Right cardiac atrium (tissue), 5 donors: ENCODE measurements at places on chromosomes 7 and 10. TPM values are rescaled to one million over a fixed set of nuclear protein-coding genes. Genes with fewer than 3 reads are reported as not detected.

DNA sequence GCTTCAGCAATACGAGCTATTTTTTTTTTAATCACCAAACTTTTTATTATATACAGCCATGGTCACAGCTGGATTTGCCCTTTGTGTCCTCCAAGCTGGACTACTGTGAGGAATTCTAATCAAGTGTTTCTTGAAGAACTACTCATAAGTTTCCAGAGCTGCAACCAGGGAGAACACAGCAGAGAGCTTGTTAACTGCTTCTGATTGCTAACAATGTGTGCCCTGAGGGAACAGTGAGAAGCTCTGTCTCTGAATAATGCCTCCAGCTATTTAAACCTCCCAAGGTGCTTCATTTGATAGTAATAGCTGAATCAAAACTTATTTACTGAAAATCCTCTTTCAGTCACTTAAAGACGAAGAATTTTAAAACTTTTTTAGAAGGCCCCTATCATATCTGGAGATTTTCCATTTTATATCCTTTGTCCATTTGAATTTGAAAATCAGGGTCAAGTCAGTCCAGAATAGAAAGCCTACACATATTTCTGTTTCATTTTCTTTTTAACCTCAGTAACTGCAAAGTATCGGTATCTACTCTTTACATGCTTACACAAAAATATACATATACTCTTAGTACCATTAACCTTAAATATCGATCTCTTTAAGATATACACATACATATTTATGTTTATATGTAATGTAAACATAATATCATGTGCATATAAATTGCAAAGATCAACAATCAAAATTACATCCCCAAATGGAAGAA, 1024.2 kb downstream of the GRM8 start:
- no peak for DNase-seq

Gene ST8SIA6
- polyA plus RNA-seq: 1.7 TPM

Gene ITIH5
- 2.5 TPM for polyA plus RNA-seq

GRCh38 chr7:11120068-11120664, 146.5 kb downstream of the PHF14 start:
- no peak for DNase-seq

GRCh38 chr7:66952343-66953043, 31.5 kb downstream of the TMEM248 start:
- DNase-seq: no peak

DNA sequence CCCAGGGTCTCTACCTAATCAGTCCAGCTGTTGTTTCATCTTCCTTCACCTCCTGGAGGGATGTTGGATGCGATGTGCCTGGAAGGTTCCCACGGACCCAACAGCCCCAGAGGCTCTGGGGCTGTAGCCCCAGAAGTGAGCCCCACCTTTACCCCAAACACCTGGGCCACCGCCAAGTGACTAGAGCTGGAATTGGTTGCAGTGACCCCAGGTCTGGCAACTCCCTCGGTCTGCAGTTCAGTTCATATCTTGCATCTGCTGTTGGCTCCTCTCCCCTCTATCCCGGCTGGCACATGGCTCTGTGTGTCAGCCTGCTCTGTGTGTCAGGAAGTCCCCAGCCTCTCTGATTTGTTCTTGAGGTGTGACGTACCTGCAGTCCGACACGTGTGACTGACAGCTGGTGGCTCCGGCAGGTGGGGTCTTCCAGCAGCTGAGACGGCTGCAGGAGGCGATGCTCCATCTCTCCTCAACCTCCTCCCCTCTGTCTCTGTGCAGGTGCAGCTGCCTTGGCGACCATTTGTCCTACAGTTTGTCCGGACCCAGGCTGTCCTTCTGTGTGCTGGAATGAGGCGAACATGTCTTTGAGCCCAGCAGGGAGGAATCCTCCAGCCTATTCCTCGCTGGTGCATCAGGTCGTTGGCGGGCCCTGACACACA, 38.6 kb downstream of the ELFN1 start:
- no peak for DNase-seq

- no peak for DNase-seq
Observed at GRCh38 chr7:120898715-120899499, 41.0 kb upstream of the TSPAN12 start.

GRCh38 chr10:87860156-87860795, 3.1 kb downstream of the KLLN start:
- DNase-seq: no peak

Gene LAMB1
- 59.9 TPM for polyA plus RNA-seq

DNA sequence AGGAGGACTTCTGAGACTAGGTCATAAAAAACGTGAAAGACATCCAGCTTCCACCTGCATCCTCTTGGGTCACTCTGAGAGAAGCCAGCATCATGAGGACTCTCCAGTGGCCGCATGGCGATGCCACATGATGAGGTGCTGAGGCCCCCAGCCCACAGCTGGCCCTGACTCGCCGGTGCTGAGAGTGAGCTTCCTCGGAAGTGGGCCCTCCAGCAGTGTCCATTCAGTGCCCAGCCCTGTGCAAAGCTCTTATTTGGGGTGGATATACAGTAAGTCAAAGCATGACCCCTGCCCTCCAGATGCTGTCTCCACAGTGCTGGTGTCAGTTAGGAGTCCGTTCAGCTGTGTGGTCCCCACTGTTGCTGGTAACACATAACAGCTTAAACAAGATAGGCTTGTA, 93.6 kb upstream of the CHST15 start:
- no peak for DNase-seq

Gene PNLIPRP2
- polyA plus RNA-seq: not detected

- no peak for DNase-seq
Observed at GRCh38 chr10:128978211-128978610, 488.8 kb upstream of the MGMT start.

DNA sequence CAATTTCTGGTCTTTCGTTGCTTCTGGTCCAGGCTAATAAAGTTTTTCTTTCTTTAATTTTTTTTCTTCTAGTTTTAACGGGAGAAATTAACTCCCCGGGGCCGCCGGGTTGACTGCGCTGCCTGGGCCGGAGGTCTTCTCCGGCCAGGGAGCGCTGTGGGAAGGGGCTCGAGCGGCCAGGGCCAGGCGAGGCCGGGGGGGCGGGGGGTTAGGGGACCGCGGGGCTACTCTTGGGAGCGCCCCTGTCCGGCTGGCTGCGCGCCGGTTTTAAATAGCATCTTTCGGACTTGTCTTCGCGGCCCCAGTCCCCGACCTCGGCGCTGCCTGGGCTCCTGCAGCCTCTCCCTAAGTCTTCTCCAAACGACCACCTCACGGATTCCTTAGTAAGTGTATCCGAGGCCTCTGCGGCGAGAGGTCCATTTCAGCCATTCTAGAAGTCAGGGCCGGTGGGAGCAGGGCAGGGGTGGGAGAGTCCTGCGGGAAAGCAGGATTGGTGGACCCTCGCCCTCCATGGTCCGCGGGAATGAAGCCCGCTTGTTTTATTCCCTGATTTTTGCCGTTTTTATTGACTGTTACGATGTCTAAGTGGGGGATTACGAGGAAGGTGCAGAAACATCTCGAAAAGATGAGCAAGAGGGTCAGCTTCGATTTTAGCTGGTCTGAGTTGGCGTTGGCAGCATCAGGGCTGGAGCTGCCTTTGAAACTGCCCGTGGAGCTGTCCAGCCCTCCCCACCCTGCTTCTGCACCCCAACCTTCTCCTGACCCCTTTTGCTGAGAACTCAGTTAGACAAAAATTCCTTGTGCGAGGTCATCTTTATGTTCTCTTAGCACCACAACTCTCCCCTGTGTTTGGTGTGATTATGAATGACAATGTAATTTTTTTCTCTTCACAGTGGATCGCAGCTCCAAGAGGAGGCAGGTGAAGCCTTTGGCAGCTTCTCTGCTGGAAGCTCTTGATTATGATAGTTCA, 555 bp downstream of the PHF14 start:
- no peak for DNase-seq

GRCh38 chr10:132266594-132267161, 41.1 kb downstream of the STK32C start:
- DNase-seq: peak; percentile 35

Gene GRM3
- 0.05 TPM for polyA plus RNA-seq

Gene PRSS37
- polyA plus RNA-seq: not detected

- DNase-seq: no peak
Observed at GRCh38 chr7:140593672-140593982, 47.0 kb downstream of the DENND2A start.

DNA sequence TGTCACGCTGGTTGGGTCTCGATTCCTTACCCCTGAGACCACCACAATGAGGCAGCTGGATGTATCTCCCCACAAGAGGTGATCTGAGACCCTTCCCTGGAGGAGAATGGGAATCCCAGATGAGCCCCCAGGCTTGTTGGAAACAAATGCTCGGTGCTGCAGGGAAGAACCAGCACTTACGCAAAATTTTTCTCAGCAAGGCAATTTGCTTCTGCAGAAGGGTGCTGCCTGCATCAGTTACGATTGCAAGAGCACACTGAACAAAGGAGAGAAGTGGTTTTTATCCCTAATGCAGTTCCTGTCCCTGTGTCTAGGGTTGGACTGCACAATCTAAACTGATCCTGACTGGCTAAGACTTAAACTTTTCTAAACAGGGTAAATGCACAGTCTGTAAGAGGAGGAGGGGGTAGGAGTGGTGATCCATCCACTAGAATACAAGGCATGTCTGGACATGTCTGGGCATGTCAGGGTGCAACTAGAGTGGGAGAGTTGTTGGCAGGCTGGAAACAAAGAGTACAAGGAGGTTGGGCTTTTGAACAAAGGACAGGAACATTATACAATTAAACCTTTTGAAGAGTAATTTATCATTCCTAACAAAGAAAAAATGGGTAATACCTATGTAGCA, 114.9 kb upstream of the FAM3C start:
- no peak for DNase-seq

Gene OR9A2
- not detected for polyA plus RNA-seq

GRCh38 chr7:96952974-96953391, 52.4 kb upstream of the DLX6 start:
- peak; percentile 38 for DNase-seq

DNA sequence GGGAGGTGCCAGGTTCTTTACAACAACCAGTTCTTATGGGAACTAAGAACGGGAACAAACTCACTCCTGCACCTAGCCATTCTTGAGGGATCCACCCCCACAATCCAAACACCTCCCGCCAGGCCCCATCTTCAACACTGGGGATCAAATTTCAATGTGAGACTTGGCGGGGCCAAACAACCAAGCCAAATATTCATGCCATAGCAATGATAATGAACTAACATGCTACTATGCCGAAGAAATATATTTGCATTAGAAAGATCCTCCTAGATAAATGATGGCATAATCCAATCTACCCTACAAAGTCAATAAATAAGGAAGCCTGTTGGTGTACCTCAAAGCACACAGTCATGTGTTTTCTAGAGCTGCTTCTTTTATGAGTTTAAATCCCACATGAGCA, 57.6 kb downstream of the CCDC71L start:
- no peak for DNase-seq

DNA sequence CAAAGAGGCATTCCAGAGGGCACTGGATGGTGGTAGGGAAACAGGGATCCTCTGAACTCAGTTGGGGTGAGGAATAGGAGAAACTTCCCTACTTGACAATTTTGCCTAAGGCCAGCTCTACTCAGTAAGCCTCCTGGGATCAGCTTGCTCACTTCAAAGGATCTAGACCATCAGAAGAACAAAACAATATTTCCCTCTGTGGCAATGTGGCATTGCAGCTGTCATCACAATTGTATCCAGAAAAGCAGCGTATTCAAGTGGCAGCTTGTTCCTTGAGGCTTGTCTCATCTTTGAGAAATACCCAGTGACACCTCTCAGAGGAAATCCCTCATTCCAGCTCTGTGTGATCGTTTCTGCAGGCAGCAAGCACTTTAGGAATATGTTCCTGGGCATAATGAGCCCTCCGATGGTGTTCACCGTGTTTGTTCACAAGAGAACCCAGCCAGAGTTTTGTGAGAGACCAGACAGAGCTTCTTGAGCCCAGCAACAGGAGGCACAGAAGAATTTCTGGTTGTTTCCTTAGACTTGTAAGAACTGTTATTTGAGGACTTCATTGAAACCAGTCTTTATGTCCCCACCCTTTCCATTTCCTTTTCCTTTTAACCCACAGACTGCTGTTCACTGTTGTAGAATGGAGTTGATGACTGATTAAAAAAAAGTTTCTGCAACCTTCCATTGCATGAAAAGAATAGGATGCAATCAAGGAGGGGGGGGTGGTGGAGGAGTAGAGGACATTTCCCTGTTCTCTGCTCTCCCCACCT, 747.3 kb downstream of the LRMDA start:
- DNase-seq: no peak

DNA sequence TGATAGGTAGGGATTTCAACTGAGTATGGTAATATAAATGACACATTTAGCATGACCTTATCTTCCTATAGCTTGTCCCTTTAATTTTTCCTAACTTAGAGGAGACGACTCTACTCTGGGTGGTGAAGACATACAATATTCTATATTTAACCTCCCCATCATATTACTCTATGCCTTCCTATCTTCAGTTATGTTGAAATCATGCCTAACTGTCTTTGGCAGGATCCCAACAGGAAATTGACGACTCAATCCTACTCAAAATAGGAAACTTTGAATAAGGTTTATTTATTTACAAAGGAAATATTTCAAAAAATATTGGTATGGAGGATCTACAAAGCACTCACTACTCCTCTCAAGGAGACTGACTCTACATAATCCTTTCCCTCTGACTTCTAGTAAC, 24.1 kb upstream of the SEMA3A start:
- no peak for DNase-seq

Gene MCMBP
- polyA plus RNA-seq: 15.4 TPM

Gene TBC1D12
- 3.9 TPM for polyA plus RNA-seq

Gene CNPY4
- 13.9 TPM for polyA plus RNA-seq

- DNase-seq: peak; percentile 93
Observed at GRCh38 chr7:100465702-100466311, 1.7 kb upstream of the SPACDR start.

Gene ZPBP
- not detected for polyA plus RNA-seq

DNA sequence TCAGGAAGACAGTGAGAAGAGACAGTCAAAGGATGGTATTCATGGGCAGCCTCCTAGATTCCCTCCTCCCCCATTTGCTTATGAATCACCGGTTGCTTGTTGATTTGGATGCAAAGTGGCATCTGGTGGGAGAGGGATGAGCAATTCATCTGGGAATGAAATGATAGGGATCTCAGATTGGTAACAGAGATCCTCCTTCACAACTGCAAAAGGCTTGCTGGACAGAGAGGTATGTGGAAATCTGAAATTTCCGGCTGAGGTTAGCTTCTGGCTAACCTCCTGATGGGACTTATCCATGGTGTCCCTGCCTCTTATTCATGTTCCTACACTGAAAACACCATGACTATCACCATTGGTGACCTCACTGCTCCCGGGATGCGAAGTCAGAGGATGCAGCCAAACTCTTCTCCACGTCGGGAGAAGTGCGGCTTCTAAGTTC, 48.4 kb upstream of the PODXL start:
- no peak for DNase-seq

GRCh38 chr7:129454249-129454551, 20.0 kb downstream of the STRIP2 start:
- no peak for DNase-seq
